ENCODE measurements at places on chromosomes 4 and X. TPM values are rescaled to one million over a fixed set of nuclear protein-coding genes. Genes with fewer than 3 reads are reported as not detected.

DNA sequence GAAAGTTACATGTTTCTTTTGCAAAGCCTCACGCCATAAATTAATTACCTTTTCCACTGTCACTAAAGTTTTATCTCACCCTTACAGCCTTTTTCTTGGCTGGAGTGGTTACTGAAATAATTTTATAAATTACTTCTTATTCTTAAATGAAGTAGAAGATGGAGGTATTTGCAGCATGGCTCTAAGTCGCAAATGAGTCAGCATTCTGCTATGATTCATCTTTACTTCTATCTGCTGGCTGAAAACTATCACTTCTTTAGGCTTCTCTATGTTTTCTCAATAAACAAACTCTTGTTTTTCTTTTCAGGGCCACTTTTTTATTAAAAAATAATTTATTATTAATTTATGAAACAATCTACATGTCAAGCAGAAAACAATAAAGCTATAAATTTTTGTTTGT, 210.2 kb upstream of the GYPA start:
- no peak for DNase-seq

ARAP2 gene
- total RNA-seq = 64.1 TPM

- DNase-seq = no peak
These were observed 280.9 kb upstream of the PRKX start for GRCh38 chrX:3994315-3994714.

DNA sequence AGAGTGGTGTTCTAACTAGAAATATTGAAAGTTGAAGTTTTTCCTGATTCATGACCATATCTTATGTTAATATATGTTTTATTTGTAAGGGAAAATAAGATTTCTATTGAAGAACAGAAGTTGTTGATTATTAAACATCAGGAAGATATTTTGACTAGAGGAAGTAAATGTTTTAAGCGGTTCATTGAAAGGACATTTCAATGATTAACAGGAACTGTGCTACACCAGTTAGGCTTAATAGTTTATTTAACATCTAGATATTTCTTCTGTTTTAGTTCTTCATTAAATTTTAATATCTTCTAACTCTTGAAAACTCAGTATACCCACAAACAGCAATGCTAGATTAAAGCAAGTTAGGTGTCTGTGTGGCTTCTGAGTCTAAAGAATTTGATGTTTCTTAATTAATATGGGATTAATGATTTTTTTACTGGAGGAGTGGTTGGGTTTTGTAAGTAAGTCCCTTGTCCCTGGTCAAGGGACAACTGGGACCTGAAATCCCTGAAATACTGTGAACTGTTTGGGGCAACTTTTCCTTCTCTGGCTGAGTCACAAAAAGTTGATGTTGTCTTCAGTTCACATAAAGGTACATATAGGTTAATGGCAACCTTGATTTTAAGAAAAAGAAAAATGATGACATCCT, 42.9 kb upstream of the CYP4V2 start:
- DNase-seq = no peak

Data from naive thymus-derived CD4-positive, alpha-beta T cell (primary cell).